ENCODE measurements at places on chromosomes 3 and 15.

- no peak for DNase-seq
Measured at GRCh38 chr3:52153389-52154096, 680 bp downstream of the POC1A start.

GRCh38 chr15:86197770-86198169 is 118.1 kb downstream of the AGBL1 start:
- no peak for DNase-seq

DNA sequence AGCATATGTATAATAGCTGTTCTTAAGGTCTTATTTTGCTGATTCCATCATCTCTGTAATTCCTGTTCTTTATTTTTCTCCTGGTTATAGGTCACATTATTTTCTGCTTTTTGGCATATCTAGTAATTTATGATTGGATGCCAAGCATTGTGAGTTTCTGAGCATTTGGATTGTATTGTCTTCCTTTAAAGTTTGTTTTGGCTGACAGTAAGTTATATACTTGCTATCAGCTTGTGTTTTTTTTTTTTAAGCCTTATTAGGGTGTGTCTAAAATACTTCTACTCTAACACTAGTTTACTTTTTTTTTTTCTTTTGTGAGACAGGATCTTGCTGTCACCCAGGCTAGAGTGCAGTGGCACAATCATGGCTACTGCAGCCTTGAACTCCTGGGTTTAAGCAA is 10.1 kb downstream of the MKRN2 start:
- no peak for DNase-seq

DNA sequence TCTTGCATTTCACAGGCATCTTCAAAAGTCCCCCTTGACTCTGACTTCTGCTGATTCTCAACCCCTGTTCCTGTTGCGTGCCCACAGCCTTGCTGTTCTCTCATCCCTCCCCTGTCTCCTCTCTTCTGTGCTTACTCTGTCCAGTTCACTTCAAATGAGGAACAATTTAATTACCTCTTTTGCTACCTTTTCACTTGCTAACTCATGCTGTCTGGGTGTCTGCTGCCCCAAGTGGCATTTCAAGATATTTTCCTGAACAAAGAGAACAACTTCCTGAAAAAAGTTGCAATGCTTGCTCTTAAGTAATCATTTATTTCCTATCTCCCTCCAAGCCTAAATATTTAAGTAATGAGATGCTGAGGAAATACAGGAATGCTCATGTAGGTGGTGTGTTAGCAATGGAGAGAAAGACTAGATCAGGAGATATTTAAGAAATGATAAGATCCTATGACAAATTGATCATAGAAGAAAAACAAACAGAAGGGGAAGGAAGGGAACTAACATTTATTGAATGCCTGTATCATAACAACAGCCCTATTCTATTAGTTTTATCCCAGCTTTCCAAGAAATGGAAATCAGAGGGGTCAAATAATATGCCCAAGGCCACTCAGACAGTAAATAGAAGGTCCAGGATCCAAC is 42.2 kb downstream of the SV2B start:
- no peak for DNase-seq

- DNase-seq: no peak
Measured at GRCh38 chr3:30003741-30004140, 602.7 kb upstream of the TGFBR2 start.

DNA sequence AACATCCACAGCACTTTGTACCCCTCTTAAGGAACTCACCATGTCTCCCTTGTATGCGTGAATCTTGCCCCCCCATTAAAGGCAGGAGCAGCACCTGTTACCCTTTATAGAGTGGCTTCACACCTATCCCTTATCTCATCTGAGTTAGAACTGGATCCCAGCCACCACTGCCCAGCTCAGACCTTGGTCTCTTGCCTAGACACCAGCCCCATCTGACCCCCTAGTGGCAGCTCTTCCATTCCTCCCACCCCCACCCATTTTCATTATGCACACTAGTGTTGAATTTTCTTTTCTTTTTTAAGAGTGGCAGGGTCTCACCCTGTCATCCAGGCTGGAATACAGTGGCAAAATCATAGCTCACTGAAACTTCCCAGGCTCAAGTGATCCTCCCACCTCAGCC is 3.2 kb upstream of the ZFYVE19 start:
- DNase-seq: no peak

- no peak for DNase-seq
Measured at GRCh38 chr3:95645291-95645690, 1169.1 kb upstream of the EPHA6 start.

DNA sequence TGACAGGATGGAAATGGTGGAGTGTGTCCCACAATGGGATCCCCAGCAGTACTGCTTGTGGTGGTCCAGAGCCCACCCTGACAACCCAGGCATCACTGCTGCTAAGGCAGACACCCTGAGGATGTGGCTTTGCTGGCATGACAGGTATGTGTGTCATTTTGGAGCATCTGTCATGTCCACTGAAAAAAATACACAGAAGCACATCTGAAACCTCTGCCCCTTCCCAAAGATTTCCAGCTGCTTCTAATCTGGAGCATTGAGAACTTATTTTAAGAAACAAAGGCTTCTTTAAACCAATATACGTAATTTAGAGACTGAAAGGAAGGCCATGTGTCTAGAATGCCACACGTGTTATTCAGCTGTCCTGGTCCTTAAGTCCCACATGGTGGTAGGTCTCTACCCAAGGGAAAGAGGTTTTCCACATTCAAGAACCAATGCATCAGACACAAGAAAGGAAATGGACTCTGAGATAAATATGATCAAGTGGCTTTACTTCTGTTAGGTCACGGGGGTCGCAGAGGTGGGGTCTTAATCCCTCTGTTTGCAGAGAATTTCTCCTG is 88.3 kb downstream of the PDZRN3 start:
- no peak for DNase-seq

- no peak for DNase-seq
Measured at GRCh38 chr15:41011055-41011815, 58.0 kb downstream of the CHAC1 start.

DNA sequence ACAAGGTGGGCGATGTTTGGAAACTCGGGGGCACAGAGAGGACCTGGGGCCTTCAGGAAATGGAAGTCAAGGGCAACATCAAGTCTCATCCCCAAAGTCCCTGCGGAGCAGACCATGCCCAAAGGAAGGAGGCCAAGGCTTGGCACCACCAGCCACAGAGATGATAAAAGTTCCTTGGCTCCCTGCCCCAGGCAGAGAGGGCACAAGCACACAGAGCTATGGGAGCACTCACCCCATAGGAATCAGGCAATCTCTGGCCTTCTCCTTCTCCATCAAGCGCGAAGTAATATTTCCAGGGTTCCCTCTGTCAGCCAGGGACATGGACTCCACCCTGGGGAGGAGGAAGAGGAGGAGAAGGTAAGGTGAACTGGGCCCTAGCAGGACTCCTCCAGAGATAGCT is 7.9 kb downstream of the ACAA1 start:
- no peak for DNase-seq

- no peak for DNase-seq
Measured at GRCh38 chr3:50495609-50496423, 7.6 kb downstream of the CACNA2D2 start.

GRCh38 chr3:59573911-59574310 is 524.1 kb upstream of the CFAP20DC start:
- DNase-seq: peak; percentile 69

- no peak for DNase-seq
Measured at GRCh38 chr3:165638034-165638433, 199.2 kb downstream of the BCHE start.

GRCh38 chr3:172002512-172003078 is 36.8 kb upstream of the FNDC3B start:
- DNase-seq: no peak

DNA sequence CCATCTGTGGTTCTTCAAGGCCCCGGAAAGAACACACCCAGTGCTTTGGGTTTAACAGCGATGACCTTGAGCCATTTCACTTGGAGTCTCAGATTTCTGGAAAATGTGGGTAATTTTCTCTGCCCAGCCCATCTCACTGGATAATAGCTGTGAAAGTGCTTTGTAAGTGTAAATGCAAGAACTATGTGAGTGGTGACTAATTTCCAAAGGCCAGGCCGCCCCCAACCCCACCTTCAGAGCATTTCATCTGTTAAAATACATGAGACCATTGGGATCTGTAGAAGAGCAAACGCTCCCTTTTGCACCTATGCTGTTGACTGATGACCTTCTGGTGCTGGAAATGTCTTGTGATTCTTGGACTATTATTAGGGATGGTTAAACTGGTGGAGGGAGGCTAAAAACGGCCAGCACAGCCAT is 196.8 kb upstream of the LPP start:
- DNase-seq: no peak

DNA sequence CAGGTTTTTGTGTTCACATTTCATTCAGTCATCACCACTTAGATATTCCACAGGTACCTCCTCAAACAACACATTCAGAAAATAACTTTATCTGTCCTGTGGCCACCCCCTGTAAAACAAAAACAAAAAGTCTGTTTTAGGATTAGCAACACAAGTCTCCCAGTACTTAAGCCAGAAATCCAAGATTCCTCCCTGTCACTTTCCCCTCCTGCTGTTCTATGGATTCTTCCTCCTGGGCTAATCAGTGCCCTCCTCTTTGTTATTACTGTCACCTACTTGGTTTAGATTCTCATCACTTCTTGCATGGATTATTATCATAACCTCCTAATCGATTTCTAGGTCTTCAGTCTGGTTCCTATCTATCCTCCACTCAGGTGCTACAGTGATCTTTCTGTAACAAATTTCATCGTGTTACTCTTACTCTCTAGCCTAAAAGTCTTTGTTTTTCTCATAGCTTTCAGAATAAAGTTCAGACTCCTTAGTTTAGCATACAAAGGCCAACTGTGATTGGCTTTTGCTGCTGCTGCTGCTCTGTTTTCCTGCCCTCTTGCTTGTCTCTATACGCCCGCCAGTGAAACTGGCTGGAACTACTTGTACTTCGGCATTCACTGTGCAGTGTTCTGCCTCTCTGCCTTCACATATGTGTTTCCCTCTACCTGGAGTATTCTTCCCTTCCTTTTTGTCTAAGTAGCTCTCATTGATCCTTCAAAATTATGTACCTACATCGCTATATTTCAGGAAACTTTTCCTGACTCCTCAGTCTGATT is 32.2 kb downstream of the PPP2R3A start:
- DNase-seq: peak; percentile 41

- DNase-seq: no peak
Measured at GRCh38 chr15:95574053-95574452, 756.4 kb upstream of the NR2F2 start.

DNA sequence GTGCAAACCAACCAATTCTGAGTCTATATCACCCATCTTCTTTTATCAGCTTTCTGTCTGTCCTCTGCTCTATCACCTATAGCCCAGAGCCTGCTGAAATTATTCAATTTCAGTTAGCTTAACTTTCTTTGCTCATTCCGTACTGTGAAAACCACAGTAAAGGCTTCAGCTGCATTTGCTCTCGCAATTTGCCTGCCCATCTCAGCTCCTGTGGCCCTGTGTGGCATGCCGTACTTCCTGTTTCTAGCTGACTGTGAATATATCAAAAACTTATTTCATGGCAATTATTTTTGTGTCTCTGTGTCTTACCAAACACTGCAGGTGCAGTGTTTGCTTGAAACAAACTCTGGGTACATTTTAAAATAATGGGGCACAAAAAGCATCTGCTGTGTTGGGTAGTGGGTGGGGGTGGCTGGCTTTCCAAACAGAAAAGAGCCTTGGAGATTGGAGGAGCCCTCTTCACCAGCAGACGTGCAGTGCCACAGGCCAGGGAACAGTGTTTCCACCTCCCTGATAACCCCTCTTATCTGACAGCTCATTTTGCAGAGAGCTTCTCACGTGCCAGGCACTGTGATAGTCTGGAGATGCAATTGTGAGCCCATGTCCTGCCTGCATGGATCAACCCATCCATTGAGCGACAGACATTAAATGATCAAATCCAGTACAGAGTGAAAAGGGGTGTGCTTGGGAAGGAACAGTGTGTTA is 45.2 kb downstream of the GASK1A start:
- DNase-seq: no peak

DNA sequence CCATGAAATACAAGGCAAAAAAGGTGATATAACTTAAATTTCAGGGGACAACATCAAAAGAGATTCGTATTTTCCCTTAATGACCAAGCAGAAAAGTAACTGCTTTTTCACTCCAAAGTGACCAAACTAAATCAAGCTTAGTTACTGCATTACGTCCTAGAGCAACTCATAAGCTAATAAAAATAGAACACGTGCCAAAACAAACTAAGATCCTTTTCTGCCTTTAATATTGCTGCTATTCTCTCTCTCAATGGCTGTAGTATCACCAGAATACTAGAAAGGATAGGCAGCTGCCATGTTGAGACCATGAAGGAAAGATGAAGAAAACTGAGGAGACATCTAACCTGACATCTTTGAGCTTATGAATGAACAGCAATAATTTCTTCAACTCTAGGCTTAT is 43.3 kb downstream of the UBXN7 start:
- DNase-seq: no peak

DNA sequence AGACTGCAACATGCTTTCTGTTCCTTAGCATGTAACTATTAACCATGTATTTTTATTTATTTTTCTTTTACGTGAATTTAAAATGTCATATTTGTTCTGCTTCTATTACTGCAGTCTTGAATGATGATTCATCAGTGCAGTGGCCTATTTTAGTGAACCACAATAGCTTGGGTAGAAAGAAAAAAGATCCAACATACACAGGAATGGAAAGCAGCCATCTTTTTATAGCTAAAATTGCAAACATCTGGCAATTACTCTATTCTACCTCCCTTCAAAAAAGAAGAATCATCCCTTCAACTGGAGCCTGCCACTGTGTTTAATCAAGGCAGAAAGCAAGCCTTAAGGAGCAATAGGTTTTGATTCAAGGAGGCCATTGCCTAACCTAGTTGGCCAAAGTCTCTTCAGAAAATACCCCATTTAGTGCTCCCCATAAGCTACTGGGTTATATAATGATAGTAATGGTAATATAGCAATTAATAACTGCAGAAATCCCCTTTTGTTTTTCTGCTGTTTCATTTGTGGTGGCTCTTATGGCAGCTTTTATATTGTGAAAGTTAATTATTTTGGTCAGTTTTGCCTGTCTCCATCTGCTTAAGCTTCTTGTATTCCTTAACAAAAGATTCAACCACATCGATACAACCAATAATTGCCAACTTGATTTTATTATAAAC is 267.3 kb downstream of the LPP start:
- DNase-seq: no peak

- no peak for DNase-seq
Measured at GRCh38 chr15:92603278-92603677, 52.3 kb downstream of the FAM174B start.

DNA sequence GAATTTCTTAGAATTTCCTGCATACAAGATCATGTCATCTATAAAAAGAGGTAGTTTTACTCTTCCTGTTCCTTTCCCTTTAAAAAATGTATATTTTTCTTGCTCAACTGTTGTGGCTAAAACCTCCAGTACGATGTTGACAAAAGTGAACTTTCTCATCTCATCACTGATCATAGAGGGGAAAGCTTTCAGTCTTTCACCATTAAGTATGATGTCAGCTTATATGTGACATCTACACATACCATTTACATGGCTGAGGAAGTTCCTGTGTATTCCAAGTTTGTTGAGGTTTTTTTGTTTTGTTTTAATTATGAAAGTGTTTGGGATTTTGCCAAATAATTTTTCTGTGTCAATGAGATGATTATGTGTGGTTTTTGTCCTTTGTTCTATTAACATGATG is 173.6 kb downstream of the PLD1 start:
- DNase-seq: no peak
